ENCODE measurements at places on chromosomes 3 and 15. TPM values are rescaled to one million over a fixed set of nuclear protein-coding genes. Genes with fewer than 3 reads are reported as not detected.

GRCh38 chr15:80242802-80243201, 9.2 kb downstream of the CTXND1 start:
- peak; percentile 12 for DNase-seq

DNA sequence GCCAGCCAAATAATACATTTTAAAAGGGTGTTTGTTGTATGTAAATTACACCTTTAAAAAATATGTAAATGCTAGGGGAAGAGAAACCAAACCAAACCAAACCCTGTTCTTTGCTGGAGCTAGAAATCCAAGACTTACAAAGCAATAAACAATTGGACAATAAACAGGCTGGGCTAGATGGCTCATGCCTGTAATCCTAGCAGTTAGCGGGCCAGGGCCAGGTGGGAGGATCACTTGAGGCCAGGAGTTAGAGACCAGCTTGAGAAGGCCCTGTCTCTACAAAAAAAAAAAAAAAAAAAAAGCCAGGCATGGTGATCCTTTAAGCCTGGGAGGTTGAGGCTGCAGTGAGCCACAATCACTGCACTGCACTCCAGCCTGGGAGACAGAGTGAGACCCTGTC, 12.5 kb downstream of the STOML1 start:
- no peak for DNase-seq

CHRFAM7A gene
- not detected for polyA plus RNA-seq

FHIT gene
- polyA plus RNA-seq, result 0.90 TPM

SCAANT1 gene
- not detected for polyA plus RNA-seq

KIF7 gene
- 7.2 TPM for polyA plus RNA-seq

DNA sequence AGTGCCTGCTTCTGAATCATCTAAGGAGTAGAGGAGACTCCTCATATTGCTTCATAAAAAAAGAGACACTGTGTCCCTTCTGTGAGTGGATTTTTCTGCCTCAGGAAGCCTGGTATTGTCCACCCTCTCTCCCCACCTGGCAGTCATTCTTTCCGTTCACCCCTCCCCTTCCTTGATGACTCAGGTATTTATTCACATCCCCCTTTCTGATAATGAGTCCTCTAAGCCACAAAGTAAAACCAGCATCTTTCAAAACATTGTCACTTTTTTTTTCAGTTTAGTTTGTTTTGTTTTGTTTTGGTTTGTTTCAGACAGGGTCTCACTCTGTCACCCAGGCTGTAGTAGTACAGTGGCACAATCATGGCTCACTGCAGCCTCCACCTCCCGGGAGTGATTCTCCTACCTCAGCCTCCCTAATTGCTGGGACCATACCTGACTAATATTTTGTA, 65.2 kb upstream of the UBE2E1 start:
- peak; percentile 64 for DNase-seq

DNA sequence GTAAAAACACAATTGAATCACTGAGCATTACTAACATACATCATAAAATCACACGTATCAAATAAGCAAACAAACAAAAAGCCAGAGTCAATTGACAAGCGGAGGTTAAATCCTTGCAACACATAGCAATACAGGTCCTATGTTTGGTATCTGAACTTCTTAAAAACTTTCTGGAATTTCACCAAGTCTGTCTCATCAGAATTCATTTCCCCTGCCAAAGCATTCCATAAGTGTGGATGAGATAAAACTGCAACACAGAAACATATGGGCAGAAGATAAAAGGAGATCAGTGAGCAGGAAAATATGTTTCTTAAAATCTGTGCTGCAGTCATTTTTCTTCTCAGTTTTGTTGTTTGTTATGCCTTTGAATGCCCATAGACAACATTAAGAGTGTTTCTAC, 1155.5 kb downstream of the TBL1XR1 start:
- DNase-seq, result peak; percentile 43

GRCh38 chr3:138082085-138082991, 33.1 kb downstream of the DZIP1L start:
- peak; percentile 93 for DNase-seq

GRCh38 chr3:35617370-35617769, 22.0 kb upstream of the ARPP21 start:
- DNase-seq, result no peak

- peak; percentile 72 for DNase-seq
Measured at GRCh38 chr3:11323813-11324212, 51.6 kb downstream of the ATG7 start.

CMSS1 gene
- 26.6 TPM for polyA plus RNA-seq

DNA sequence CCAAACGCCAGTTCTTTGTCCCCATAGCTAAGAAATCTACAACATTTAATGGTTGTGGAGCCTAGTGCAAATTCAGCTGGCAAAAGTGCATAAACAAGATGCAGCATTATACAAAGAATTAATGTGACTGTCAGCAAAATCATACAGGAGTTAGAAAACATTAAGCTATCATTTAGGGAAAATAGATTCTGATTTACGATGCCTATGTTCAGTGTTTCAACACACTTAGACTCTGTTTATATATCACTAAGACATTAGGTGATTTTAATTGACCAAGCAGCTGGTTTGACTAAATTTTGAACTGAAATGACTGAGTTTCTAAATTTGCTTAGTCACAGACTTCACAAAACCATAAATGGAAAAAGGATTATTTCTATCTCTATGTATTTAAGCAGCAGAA, 1076.8 kb downstream of the TBL1XR1 start:
- no peak for DNase-seq

DNA sequence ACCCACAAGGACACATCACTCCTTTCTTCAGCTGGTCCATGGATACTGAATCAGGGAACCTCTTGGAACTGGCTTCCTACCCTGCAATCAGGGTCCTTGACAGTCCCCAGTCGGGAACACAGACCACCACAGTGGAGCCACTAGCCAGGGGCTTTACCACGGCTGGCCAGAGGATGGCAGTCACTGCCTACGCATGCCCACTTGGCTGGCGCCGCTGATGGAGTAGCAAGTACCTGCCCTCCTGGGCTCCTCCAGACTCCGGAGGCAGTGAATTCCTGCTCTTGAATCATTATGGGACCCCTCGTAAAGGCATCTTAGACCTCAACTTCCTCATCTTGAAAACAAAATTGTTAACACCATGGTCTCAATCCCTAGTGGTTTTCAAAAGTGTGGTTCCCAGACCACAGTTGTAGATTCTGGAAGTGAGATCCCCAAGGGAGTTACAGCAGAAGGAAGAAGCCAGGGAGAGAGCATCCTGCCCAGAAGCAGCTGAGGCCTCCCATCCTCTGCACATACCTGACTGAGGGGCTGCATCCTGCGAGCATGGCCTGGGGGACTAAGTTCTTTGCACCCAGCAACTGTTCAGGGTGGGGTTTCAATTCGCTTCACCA, 9.1 kb upstream of the SKIC8 start:
- DNase-seq, result peak; percentile 82

DNA sequence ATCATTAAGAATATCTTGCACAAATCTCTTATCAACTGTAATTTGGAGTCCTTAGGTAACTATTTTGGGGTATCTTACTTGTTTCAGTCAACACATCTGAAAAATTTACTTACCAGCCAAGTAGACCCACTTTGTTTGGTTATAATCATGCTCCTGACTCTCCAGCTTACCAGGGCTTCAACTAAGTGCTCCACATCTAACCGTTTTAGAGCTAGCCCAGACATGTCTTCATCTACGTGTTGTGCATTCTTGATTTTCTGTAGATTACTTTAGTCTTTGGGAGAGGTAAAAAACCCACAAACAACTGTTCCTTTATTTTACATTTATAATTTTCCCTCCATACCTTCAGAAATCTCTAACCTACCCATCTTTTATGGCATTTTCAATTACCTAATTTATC, 17.2 kb downstream of the EAF2 start:
- no peak for DNase-seq

DNA sequence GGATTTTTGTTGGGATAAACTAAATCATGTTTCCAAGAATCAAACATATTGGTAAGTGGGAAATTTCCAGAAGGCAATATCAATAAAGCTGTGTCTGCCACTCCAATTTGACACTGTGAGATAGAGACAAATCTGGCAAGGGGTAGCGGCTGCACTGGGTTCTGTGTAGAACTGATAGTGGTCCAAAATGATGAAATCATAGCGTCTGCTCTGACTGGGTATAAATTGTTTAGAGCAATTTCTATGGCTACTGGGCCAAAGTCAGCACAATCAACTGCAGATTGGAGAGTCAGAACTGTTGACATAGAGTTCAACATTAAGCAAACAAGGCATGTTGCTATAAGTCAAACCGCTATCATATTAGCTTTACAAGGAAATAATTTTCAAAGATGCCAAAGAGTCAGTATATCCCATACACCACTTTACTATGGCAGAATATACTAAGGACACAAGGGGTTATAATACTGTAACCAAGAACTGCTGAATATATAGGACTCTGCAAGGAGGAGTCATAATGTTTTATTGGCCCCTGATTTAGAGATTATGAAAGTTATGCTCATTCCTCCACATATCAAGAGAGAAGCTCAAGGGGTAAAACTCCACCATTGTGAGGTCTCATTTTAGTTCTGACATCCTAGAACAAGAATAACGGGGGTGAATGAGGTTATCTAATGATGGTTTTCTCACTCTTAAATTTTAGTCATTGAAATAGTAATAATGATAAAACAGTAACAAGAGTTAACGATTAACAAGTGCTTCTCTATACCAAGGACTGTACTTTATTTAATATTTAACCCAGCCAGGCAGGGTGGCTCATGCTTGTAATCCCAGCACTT, 309.7 kb upstream of the GADL1 start:
- no peak for DNase-seq

DNA sequence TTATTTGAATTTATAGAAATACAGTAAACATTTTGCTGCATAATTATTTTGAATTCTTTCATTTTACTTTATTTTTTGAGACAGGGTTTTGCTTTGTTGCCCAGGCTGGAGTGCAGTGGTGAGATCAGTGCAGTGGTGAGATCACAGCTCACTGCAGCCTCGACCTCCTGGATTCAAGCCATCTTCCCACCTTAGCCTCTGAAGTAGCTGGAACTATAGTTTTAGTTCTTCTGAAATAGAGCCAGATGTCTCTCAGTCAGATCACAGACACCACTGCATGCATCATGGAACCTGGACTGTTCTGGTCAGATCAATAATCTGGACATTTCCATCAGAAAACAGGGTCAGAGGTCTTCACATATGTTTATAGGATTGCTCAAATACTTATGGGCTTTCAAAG, 7.9 kb downstream of the RPLP1 start:
- DNase-seq, result no peak

DNA sequence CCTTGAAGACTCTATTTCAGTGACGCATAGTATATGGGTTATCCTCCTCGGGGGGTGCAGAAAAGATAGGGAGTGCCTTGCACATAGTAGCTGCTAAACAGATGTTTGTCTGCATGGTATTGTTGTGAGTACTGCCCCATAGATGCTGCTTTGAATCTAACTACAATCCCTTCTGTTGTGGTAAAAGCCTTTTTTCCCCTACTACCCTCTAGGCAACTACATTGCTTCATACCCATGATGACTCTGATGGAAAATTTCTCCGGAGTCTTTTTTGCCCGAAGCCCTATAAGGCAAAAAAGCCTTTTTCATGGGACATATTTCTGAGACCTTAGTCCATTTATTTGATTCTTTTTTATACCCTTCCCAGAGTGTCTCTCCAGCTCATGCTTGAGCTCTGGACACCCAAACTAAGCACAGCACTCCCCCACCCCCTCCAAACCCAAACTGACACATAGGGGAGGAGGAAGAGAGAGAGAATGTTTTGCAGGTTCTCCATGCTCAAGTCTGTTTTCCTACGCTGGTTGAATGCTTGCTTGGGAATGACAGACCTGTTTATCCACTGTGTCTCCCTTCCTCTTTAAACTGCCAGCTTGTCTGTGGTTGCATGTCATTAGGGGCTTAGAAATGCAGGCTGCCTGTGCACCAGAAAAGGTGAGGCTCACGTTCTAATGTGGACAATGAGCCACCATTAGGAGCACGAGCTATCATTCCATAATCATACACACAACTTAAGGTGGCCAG, 52.9 kb downstream of the LRTM1 start:
- DNase-seq, result peak; percentile 33

DNA sequence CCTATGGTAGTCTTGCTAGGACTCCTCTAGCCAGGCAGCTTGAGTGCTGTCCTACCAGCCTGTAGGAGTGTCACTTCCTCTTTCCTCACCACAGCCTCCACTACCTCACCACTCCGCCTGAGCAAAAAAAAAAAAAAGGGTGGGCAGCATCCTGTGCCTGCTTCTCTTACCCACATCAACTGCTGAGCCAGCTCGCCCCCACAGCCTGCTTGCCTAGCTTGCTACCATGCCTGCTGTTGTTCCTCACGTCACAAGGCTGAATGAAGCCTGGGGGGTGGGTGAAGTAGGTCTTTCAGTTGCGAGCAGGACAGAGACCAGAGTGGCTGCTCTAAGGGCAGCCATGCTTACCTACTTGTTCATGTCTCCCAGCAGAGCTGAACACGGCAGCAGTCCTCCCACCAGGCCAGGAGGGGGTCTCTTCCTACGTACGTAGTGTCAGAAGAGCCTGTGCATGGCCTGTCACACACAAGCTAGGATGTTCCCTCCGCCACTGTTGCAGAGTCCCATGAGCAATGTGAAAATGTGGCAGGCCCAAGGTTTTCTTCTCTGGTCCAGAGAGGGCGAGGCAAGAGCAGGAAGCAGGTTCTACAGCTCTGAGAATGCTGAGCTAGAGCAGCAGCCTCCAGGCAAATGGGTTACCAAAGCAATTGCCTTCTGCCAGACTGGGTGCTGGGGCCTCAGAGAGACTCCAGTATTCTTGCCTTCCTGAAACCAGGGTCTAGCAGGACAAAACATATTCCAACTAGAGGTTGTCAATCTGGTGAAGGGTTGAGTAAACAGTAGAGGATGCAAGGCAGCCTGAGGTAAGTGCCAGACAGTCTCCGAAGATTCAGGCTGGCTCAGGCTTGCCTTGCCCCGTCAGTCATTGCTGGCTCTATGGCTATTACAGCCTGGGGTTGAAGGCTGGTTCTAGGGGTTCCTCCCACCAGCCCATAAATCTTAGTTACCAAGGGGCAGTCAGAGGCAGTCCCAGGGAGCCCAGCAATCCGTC, 8.1 kb downstream of the PPM1M start:
- DNase-seq, result peak; percentile 53

- peak; percentile 70 for DNase-seq
Measured at GRCh38 chr3:177146646-177147045, 50.6 kb downstream of the TBL1XR1 start.
